Astrocyte of the cerebellum (primary cell): ENCODE measurements at places on chromosomes 2 and 18.
A peak's percentile ranks its signal among the peaks of the same experiment; 100 is the strongest.

GRCh38 chr2:109428281-109428680 is 185.5 kb downstream of the SEPTIN10 start:
- DNase-seq, result no peak

DNA sequence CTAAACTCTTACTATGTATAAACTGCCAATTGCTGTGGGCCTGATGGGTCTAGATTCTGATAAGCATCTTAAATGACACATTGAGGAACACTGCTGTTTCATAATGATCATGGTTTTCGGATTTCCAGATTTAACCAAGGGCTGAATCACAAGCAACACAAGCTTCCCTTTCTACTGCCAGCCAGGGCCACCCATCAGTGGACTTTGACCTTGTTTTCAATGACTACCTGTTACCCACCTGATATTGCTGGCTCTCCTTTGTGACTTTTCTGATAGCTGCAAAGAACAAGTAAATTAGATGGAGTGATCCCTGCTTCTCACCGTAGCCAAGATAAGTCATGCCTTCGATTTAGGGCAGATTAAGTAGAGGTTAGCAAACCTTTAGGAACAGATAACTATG is 259.0 kb downstream of the PAX3 start:
- no peak for DNase-seq

GRCh38 chr2:939936-940601 is 10.6 kb upstream of the SNTG2 start:
- no peak for DNase-seq

GRCh38 chr2:15584767-15585469 is 6.8 kb upstream of the DDX1 start:
- no peak for DNase-seq

- DNase-seq, result no peak
Measured at GRCh38 chr2:49656853-49657252, 502.5 kb upstream of the FSHR start.

DNA sequence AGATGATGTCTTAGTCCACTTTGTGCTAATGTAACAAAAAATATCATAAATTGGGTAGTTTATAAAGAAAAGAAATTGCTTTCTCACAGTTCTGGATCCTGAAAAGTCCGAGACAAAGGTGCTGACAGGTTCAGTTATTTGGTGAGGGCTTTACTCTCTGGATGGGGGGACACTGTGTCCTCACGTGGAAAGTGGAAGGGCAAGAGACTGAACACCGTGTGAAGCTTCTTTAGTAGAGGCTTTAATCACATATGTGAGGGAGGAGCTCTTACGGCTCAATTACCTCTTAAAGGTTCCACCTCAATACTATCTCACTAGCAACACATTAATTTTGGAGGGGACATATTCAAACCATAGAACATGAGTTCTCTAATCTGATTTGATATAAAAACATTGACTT is 204.3 kb downstream of the FSIP2 start:
- DNase-seq, result no peak

DNA sequence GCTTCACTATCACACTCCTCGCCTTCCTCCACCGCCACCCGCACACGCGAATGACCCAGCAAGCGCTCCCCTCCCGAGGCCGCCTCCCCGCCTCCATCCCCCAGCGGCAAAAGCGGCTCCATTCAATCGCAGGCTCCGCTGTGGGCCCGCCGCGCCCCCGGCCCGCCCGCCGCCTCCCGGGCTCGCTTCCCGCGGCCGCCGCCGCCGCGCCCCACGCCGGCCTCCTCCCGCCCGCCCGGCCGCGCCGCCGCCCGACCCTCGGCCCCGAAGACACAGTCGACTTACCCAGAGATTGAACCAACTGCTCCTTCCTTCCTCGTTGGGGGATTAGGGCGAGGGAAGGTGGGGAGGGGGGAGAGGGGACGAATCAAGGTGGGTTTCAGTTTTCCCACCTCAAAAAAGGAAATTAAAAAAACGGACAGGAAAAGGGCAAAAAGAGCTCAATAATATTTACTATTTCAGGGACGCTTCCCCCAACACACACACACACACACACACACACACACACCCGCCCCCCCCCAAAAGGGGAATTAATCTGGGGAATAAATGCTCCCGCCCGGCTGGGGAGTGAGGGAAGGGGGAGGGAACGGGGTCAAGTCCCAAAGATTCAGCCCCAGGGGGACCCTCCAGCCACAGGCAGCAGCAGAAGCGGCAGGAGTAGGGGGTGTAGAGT is 743 bp downstream of the XPO1 start:
- no peak for DNase-seq

DNA sequence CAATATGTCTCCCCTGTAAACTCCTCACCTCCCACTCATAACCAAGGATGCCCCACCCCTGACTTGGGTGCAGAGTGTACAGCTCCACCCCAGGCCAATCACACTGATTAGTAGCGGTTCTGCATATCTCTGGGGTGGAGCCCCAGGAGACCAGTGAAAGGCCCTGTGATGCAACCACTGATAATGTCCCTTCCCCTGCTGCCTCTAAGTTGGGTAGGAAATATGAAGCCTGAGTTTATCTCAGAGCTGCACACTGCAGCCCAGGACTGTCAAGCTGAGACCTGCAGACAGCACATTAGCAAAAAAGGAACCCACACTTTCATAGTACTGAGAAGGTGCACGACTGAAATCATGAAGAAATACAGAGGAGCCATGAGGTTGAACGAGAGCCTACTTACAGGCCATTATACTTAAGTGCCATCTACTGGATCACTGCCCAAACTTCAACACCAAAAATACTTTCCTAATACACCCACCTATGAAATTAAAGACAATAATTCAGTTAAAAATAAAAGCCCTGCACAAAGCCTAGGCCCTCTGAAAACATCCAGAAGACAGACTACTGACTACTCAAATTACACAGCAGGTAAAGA is 455.4 kb upstream of the LRRTM4 start:
- DNase-seq, result no peak

DNA sequence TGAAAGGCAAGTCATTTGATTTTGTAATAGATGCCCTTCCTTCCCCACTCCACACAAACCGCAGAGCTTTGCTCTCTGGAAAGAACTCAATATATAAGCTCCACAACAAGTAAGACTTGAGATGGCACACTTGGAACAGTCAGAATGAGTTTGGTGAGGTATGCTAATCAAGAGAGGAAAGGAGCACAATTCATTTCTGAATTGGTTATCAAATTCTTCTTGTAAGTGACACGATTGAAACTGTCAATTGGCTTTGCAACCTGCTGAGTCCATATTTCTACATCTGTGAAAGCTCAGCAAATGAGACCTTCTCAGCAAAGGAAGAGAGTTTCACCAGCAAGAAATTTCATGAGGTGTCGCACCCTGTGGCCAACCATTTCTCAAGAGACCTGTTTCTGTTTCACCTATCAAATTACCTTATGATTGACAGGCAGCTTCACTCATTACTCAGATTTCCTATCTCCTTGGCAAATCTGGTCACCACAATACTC is 19.1 kb downstream of the CTLA4 start:
- DNase-seq, result no peak

- no peak for DNase-seq
Measured at GRCh38 chr2:215918901-215919599, 94.3 kb downstream of the MREG start.

GRCh38 chr2:11254100-11254536 is 90.3 kb downstream of the ROCK2 start:
- DNase-seq, result no peak

DNA sequence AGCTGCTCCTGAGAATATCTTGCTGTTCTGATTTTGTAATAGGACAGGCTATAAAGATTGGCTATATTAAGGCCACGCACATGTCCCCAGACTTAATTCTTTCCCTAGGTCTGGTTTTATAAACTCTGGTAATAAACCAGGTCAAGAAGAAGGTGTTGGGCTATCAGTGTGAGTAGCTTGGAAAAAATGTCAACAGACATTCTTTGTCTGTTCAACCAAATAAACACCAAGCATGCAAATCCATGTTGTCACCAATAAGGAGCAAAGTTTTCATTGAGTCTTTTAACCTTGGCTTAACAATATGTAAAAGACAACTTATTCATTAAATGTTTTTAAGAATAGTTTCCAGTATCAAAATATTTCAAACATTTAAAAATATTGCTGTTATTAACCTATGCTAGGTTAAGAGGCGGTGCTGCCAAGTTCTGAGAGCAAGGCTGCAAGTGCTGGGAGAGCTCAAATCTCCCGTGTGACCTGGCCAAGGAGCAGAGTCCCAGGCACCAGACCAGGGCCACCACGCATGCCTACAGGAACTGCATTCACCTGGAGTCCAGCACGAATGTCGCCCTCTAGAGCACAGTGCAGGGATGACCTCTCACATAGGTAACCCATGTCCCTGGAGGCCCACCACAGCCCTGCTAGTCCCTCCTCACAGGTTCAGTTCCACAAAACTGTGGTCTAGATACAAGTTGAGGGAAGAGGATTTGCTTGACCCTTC is 120.5 kb upstream of the POU3F3 start:
- DNase-seq, result no peak

GRCh38 chr2:226659410-226659809 is 140.2 kb downstream of the IRS1 start:
- no peak for DNase-seq

DNA sequence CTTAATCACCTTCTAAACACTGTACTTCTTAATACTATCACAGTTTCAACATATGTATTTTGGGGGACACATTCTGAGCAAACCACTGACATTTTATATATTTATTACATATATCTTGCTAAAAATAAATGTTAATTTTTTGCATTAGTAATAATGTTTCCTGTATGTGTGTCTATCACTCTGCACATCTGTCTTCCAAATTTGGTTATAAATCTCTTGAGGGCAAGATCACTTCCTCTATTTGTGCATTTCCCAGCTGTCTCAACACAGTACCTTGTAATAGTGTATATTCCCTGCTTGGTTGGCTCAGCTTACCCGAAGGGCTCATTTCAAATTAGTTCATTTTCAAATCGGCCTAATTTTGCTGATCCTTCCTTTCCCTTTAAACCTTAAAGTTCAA is 617.1 kb upstream of the GYPC start:
- no peak for DNase-seq

DNA sequence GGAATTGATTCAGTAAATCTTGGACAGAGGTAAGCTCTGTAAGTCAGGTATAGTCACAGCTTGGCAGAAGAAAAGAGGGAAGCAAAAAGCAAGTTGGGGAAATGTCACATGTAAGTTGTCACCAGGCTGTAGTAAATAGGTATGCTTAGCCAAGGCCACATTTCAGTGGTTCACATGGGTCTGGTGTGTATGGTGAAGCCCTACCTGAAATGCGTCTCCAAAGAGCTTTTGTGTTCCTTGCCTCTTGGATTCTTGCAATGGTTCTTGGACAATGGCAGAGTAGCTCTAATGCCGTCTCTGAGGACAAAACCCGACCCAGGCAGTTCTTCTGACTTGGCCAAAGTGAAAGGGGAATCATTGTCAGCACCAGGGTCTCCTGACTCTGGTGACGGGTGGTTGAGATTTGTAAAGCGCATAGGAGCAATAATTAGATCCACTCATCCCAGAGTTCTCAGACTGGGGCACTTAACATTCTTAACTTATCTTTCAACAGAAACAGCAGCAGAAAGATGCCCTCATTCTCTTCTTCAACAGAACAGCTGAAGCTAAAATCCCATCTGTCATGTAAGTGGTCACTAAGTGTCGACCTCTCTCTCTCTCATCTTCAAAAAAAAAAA is 34.4 kb upstream of the RPL37A start:
- DNase-seq, result no peak

- peak; percentile 9 for DNase-seq
Measured at GRCh38 chr2:30706534-30707303, 100.5 kb downstream of the CAPN13 start.

- no peak for DNase-seq
Measured at GRCh38 chr2:54640834-54641540, 82.5 kb upstream of the EML6 start.

DNA sequence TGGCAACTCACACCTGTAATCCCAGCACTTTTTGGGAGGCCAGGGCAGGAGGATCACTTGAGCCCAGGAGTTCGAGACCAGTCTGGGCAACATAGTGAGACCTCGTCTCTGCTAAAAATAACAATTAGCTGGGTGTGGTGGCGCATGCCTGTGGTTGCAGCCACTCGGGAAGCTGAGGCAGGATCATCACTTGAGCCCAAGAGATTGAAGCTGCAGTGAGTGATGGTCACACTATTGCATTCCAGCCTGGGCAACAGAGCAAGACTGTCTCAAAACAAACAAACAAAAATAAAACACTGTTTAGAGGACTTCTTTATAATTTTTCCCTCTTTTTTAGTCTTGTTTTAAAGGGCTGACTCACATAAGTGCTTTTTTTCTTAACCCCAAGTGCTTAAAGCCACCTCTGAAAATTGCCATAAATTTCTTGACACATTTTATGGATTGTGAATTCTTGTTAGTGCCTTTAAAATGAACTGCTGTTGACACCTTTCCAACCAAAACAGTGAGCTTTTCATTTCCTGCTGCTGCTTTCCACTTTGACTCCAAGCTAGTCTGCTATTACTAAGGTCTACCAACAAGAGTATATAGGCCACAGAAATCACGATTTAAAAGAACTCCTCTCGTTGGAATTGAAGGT is 41.7 kb downstream of the CYP20A1 start:
- DNase-seq, result peak; percentile 71

- DNase-seq, result no peak
Measured at GRCh38 chr2:71613403-71613952, 160.1 kb downstream of the DYSF start.

DNA sequence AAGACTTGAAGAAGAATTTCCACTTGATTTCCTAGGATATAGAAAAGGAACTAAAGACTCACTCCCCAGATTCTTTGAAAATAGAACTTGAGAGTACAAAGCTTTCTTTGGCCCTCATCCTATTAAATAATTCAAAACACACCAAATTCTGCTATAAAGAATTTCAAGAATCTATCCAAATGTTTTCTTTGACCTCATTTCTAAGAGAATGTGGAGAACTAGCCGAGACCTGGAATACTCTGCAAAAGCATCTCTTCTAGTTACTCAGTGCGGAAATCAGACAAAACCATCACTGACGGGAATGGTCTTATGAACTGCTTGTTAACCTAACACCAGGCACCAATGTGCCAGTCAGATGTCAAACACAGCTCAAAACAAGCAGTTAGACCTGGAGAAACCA is 44.2 kb upstream of the ARL5A start:
- no peak for DNase-seq

DNA sequence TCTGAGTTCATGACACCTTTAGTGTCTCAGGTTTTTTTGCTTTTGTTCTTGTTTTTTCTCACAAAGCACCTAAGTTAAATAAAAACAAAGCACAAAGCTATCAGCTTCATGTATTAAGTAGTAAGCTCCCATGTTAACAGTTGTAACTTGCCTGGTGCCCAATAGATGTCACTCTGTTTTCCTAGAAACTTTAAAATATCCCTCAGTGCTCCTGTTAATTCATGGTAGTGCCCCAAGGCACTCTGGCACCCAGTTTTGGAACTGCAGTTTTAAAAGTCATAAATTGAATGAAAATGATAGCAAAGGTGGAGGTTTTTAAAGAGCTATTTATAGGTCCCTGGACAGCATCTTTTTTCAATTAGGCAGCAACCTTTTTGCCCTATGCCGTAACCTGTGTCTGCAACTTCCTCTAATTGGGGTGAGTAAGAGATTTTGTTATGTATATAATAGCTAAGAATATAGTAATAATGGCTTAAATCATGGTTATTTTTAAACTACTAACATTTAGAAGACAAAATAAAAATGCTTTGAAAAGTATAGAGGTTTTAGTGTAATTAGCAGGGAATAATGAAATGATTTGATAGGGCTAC is 555.0 kb upstream of the TMEFF2 start:
- no peak for DNase-seq
